ENCODE measurements at places on chromosomes 5 and 9.

DNA sequence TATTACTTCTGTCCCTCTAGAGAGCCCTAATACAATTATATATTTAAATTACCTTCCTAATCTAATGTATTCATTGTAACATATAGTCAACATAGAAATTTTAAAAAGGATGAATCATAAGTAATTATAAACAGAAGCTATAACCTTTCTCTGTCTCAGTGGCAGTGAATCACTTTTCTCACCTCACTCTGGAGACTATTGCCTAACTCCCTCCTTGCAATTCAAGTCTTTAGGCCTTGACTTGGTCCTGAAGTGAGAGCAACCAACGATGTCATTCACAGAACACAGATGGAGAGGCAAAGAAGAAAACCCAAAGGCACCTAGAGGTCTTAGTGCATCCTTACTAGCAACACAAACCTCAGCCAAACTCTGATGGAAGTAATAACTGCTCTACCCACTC lies 133.3 kb upstream of the DPYSL3 start:
- no peak for DNase-seq

DNA sequence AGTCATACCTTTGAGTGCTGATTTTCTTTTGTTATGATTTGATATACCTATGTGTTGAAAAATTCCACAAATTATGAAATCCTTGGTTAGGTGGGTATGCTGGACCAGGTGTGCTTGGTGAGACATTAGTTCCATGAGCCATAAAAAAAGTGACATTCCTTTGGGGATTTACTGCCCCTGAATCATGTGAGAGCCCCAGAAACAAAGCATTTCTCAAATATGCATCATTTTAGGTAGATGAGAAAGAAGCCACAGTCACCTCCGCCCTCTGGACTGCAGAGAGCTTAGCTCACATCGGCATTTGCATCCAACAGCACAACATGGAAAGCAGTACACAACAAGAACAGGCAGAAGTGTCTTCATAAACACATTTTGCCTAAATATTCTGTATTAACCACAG lies 55.3 kb downstream of the DAP start:
- no peak for DNase-seq

DNA sequence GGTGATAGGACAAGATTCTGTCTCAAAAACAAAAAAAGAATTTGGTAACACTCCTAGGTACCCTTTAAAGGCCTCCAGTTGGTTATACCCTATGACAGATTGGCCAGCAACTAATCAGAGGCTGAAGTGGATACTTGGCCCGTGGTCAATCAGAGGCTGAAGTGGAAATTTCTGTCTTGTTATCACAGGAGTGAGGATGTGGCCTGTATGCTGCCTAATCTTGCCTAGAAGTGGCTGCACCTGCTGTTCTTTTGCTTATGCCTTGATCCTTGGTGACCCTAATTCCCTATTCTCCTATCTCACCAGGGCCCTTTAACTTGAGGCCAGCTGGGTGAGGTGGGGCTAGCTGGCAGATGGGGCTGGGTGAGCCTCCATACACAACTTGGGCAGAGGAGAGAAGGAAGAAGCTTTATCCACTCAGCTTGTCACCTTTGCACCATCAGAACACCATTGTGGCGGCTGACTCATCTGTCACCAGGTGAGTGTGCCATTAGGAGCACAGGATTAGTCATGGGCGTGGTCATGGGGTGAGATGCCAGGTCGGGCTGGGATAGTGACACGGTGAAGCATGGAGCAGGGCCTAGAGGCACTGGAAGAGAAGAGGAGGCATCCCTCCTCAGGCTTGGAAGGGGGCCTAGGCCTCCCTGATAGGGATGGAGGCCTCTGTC lies 41.5 kb downstream of the SAR1B start:
- DNase-seq, result no peak

- no peak for DNase-seq
Measured at GRCh38 chr5:93378073-93378472, 202.9 kb downstream of the NR2F1-AS1 start.

GRCh38 chr9:93960971-93961841 lies 6.1 kb upstream of the BARX1 start:
- no peak for DNase-seq

DNA sequence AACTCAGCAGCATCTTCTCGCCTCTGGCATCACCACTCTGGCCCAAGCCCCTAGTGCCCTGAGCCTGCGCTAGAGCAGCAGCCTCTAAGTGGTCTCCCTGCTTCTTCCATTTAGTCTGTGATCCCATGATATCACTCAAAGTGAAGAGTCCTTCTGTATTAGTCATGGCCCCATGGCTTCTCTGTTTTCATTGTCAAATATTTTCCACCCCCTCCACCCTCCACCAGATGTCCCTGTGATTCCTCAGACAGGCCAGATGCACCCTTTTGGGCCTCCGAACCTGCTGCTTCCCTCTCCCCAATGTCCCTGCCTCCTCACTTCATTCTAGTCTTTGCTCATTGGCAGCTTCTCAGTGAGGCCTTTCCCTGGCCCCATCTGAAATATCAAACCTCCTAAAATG lies 299.2 kb downstream of the SPOCK1 start:
- DNase-seq, result no peak

DNA sequence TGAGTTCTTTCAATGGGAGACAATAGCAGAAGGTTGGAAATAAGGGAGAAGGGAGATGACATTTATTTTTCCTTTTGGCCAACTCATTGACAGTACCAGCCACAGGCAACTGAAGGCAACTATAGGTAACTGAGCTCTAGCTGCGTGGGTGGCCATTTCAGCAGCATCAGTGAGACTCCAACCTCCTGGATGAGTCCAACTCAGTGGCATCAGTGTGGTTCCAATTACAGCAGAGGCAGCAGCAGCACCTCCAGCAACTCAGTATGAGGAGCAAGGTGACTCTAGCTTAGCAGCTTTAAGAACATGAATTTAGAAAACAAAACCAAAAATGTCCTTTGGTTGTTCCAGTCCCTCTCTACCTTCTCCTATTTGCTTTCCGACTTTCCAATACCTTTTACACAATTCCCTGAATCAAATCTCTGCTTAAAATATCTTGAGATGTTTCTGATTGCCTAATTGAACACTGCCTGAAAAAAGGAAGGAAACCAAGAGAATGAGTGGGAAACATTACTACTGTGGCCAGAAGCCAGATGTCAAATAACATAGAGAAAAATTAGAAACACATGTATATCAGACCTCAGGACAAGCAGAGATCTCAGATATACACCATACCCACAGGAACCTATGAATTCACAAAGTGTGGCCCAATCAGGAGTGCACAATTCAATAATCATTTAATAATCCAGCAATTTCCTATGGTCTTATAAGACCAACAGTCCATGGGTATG lies 166.5 kb upstream of the RORB start:
- no peak for DNase-seq

DNA sequence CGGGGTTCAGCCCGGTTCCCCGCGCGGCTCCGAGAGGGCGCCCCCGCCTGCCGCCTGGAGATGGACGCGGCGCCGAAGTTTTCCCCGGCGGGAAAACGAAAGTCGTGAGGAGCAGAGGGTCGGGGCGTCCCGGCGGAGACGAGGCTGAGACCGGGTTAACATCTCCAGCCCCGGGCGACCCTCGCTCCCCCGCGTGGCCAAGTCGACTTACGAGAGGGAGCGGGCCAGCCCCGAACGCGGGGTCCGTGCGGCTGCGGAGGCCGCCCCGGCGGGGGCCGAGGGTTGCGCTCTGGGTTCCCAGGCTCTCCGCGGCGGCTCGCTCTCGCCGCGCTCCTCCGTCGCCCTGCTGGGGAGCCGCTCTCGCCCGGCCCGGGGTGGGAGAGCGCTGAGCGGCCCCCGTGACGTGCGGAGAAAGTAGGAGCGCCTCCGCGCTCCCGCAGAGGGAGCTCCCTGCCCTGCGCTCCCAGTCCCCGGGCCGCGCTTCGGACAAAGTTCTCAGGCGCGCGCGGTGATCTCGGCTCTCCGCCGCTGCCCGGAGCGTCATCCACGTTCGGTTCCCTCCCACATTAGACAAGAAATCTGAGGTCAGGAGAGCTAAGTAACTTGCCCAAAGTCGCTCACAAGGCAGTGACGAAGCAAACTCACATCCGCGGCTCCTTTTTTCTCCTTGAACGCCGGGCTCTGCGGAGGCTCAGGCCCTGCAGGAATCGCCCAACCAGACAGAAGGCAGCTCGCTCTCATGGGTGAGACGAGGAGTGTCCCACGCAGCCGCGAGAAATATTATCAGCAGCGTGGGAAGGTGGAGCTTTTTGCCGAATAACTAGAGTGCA lies 1.2 kb upstream of the GCNT4 start:
- DNase-seq, result peak; percentile 41

DNA sequence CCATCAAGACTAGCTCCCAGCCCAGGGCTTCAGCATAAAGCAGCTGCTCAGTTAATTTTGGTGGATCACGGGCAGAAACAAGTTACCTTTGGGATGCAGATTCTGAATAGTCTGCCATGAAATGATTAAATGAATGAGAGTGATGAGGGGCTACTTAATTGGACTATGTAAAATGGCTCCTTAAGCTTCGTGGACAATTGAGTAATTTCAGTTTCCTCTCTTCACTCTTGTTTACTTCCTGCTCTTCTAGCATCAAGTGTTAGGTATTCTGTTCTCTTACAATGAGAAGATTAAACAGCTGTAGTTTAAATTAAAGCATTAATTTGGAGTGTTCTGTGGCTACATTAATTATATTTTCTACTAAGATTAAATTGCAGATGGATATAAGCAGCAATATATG lies 28.1 kb downstream of the PIK3R1 start:
- no peak for DNase-seq

DNA sequence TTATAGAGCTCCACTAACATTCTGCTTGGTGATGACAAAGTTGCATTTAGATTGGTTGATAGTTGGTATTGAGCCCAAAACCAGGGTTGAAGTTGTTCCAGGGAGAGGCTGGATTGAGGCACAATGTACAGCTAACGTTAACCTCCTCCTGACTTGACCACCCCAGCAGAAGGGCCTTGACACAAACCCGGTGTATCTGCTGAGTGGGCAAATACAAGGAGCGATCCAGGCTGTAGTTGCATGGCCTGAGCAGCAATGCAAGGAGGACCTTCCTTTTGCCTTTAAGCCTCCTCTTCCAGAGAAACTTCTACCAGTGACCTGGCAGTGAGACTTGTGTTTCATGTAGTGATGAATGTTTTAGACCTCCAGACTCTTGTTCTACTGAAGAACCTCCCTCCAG lies 66.2 kb upstream of the GAS1 start:
- no peak for DNase-seq

GRCh38 chr9:22052376-22052945 lies 43.4 kb upstream of the CDKN2B start:
- DNase-seq, result peak; percentile 2

- DNase-seq, result no peak
Measured at GRCh38 chr9:86994231-86994630, 46.9 kb upstream of the GAS1 start.

GRCh38 chr9:78828521-78828920 lies 531.6 kb downstream of the PSAT1 start:
- DNase-seq, result no peak

DNA sequence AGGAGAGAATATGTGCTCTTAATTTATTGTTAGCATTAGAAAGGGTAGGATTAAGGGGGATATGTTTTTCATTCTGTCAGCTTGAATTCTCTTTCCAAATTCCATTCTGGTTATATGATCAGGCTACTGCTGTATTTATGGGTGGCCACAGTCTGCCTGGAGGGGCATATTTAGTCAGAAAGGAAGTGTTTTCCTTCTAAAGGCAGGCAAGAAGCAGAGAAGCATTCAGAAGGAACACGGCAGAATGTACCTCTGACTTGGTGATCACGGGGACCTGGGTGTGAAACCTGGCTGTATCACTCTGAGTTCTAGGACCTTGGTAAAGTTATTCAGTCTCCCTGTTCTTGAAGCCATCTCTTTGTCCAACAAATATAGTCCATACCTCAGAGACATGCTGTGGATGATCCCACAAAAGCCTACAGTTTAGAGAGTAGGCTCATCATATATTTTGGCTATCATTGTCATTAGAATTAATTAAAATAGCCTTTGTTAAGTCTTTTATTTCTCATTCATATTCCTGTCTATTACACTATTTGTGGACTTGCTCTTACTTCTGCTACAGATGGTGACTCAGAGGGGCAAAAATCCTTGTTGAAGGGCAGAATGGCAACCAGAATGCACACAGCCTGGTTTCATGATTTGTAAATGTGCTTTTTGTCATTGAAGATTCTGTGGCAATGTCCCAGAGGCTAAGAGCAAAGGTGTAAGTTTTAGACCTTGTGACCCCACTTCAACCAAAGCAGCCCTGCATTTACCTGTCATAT lies 2.7 kb downstream of the TNC start:
- no peak for DNase-seq

GRCh38 chr5:63820577-63820976 lies 141.7 kb downstream of the HTR1A start:
- DNase-seq, result no peak

- DNase-seq, result no peak
Measured at GRCh38 chr5:172473427-172473826, 19.1 kb upstream of the SH3PXD2B start.

DNA sequence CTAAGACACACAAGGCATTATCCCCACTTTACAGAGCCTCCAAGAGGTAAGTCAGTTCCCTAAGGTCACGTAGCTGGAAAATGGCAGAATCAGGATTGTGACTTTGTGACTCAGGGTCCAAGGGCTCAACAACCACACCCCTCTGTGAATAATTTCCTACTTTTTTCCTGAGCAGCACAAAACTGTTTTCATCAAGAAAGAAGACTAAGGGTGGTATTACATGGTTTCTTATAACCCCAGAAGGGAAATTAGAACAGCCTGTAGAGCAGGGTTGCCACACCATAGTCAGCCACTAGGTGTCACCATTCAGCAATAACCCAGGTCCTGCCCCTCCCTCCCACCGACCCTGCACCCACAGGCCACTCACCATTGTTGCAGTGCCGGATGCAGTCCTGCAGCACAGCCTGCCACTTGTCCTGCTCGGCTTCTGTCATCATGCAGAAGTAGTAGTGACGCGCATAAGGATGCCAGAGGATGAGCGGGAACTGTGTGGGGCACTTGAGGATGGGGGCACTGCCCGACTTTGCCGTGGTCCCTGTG lies 72.1 kb downstream of the LRSAM1 start:
- no peak for DNase-seq

DNA sequence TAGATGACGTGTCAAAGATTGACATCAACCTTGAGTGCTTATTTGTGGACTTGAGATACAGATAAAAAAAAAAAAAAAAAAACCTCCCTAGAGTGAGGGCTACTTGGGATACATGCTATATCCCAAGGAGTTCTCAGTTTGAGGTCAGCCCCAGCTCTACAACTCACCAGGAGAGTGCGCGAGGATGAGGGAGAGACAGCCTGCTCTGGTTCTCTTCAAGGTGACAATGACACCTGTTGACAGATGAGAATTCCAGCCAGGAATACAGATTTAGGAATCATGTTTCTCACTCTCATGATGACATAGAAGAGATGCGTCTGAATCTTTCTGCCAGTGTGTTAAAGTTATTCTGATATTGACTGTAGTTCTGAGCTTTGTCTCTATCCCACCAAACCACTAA lies 24.9 kb upstream of the ARHGAP26 start:
- no peak for DNase-seq
